ENCODE measurements at places on chromosomes 6 and 20.

GRCh38 chr20:45867819-45868176, 10.4 kb downstream of the ZSWIM3 start:
- DNase-seq: no peak

- peak; percentile 26 for DNase-seq
Measured at GRCh38 chr20:11159728-11160127, 485.9 kb upstream of the JAG1 start.

DNA sequence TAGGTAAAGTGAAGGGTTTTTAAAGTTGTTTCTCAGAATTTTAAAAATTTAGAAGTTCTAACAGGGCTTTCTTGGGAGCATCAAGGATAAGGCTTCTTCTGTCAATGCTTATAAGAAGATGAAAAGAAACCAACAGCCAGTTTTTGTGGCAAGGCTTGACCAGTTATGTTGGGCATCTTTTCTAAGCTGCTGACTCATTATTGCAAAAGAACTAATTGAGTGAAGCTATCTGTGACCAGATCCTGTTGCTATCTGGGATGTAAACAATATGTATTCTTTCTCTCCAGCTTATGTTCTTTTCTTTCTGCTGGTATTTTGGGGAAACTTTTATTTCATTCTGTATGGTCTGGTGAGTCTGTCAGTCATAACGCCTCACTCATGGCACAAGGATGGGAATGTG, 643.8 kb downstream of the HDGFL1 start:
- DNase-seq: no peak

DNA sequence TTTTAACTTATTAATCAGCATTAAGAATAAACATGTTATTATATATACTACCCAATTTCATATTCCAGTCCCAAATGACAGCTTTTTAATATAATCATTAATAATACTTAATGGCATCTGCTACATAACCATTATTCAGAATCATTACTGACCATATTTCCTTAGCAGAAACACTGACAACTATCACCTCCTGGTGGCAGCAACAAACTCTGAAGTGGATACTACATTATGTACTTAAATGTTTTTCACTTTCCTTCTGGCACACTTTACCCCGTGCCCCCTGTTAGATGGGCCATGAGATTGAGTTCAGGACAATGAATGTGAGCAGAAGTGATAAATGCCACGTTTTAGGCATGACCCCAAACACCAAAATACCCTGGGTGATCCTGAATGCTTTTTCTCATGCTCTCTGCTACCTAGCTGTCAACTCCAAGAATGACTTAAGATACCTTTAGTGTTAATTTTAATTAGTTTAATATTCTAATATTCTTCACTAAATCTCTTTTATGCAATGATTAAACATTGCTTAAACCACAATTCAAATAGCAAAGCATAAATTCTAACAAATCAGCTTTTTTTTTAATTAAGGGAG, 77.1 kb downstream of the LMBRD1 start:
- DNase-seq: no peak

DNA sequence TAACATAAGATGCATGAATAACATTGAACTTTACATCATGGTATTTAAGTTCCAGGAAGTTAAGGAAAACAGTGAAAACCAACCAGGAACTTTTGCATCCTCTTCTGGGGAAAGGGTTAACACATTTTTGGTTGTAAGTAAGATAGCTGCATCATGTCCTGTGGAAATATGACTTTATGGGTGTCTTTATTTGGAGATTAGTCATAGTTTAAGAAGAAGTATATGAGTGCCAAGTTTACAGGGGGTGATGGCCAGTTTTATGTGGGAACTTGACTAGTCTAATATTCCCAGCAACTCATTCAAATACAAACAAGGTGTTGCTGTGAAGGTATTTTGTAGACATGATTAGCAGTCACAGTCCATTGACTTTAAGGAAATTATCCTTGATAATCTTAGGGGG, 78.0 kb downstream of the PDE10A start:
- no peak for DNase-seq

- no peak for DNase-seq
Measured at GRCh38 chr20:25683050-25683449, 13.6 kb downstream of the ZNF337 start.

DNA sequence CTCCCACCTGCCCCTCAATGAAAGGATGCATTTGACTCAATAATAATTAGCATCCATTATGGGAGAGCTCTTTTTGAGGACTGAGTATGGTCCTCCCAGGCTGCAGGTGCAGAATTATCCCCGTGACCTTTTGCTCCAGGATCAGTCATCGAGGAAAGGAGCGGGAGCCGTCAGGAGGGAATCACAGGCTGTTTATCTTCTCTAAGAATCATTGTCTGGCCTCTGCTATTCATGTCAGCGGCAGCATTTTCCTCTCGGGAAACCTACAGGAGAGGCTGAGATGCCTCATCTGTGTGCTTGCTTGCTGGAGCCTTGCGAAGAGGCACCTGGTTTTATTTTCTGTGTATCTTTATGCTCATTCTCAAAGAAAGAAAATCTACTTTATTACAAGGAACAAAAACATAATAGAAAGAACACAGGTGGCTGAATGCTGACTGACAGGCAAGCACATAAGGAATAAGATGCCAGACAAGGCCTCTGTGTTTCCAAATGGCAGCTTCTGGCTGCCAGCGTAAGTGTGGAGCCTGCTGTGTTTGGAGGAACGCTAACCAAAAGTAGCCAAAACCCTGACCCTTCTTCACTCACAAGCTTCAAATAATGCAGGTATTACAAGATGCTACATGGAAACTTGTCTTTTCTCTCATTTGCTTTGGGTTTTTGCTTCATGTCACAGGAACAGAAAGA, 539.1 kb upstream of the MARCKS start:
- no peak for DNase-seq

GRCh38 chr20:42204109-42204660, 586.0 kb upstream of the CHD6 start:
- DNase-seq: no peak

GRCh38 chr6:126110512-126111270, 124.4 kb downstream of the TRMT11 start:
- no peak for DNase-seq

- DNase-seq: no peak
Measured at GRCh38 chr20:38430679-38431325, 4.3 kb downstream of the SNHG17 start.

DNA sequence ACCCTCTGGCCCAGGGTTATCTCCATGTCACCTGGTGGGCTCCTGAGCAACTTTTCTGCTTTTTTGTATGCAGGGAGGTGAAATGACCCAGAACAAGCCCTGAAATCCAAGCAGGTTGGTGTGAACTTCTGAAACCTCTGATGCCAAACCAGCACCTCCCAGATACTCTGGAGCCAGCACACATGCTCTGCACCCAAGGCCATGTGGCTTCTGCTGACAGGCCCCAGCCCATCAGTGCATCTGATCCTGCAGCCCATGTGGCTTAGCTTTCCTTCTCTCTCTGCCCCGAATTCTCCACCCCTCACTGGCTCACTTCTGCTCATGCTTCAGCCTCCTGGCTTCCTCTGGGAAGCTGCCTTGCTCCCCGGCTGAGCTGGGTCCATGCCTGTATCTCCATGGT, 59.3 kb upstream of the RPS6KA2 start:
- no peak for DNase-seq

GRCh38 chr6:158686791-158687381, 37.0 kb downstream of the SYTL3 start:
- DNase-seq: no peak

GRCh38 chr6:126396131-126396530, 56.2 kb downstream of the CENPW start:
- no peak for DNase-seq

DNA sequence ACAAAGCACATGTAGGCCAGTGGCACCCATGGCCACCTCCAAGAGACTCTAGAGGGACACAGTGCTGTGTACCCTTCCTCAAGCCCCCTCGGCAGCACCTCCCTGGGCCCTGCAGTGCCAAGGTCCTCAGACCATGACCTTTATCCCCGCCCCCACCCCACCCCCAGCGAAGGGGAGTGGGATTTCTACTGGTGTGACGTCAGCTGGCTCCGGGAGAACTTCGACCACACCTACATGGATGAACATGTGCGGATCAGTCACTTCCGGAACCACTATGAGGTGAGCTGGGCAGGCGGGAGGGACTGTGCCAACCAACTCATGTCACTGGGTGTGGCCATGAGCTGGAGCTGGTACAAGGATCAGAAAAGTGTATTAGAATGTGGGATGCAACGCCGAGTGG, 38.0 kb downstream of the TTLL9 start:
- no peak for DNase-seq

DNA sequence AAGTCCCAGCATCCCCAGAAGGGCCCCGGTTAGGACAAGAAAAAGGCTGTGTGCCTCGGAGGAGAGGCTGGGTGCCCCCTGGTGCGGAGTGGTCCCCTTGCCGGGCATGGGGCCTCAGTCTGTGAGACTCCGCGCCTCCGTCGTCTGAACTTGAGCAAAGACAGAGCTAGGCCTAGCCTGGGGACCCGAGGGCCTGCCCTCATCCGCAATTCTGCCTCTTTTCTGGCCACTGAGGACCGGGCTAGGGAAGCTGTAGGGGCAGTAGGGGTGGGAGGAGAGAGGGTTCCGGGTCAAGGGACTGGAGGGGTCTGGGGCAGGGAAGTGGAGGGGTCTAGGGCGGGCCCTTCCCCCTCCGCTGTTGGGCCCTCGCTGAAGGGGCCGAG, 550 bp upstream of the HSPA12B start:
- DNase-seq: no peak

Measured in heart right ventricle (tissue), 16 donors.